T-helper 2 cell (primary cell): ENCODE measurements at places on chromosomes 2 and 18.

DNA sequence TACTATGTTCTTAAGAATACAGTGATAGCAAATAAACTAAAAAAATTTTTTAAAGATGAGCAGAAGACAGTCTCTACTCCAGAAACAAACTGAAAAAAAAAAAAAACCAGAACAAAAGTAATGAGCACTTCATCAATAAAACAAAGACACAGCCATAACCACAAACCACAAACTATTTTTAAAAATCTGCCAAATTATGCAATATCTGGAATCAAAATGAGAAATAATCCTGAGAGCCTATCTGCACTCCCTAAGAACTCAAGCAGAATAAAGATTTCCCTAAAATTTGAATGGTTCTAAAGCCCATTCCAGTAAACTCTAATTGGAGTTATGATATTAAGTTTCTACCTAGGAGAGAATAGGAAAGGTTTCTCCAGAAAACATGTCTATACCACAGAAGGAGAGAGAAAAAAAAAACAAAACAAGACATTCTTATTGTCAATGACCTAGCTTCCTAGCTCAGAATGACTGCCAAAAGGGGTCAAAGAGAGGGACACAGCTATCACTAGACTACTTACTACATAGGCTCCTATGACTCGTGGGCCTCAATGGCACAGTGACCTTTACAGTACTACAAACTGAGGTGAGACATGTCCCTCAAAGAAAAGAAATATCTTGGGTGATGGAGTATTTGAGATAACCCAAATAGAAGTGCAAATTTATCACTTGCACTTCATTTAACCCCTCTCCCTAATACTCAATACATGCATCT, 262.8 kb downstream of the ZEB2 start:
- DNase-seq: no peak

DNA sequence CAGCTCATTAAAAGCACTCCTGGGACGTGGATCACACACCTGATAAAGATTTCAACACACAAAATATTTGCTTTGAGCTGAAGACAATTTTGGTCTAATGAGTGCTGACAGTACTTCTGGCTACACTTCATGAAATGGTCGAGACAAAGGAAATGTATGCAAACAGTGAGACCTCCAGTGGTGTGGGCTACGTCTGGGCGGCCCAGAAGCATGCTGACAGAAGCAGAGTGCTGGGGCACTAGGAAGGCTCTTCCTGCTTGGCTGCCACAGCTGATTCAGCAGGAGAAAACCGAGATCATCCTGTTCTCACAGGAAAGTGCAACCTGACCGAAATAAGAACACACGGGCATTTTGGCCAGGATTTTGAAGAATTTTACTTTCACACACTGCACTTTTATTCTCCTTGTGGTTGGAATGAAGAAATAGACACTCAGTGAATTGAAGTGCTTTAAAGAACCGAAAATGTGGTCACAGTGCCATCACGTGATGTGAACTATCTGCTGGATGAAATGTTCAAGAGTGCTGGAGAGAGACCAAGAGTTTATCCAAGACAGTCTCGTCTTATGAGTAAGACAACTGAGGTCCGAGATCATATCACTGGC, 149.5 kb downstream of the CCBE1 start:
- DNase-seq: no peak

DNA sequence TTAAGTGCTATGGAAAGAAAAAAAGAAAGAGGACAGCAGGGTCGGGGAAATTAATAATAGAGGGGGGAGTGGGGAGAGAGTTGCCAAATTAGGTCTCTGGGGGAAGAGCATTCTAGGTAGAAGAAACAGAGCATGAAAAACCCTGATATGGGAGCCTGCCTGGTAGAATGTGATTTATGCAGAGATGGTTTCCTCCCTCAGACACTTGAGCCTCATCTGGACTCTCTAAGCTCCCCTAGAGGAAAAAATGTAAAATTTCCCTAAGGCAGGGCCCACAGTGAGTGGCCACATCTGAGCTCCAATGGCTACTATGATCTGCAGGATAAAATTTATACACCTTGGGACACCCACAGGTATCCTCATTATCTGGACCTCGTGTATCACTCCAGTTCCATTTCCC, 20.6 kb upstream of the EPAS1 start:
- no peak for DNase-seq

DNA sequence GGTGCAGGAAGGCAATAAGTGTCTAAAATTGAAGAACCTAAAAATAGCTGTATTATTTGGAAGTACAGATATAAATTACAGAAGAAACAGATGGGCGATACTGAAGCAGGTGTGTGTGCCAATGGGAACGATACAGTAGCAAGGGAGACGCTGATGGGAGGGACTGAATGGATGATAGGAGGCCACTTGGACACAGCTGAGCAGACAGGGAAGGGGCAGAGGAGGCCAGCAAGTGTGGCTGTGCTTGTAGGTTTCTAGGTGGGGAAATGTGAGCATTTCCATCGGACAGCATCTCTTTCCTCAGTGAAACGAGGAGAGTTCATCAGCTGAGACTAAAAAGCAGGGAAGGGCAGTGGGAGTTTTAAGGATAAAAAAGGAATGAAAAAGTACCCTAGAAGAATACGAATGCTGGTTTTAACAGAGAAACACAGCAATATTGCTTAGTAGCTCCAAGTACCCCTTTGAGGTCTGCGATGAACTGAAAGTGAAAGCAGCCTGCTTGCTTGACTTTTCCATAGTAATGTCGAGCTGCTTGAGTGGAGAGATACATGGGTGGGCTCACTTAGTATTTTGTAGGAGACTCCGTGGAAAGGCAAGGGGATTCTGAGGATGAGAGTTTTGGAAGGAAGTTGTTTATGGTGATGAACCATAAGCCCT, 91.7 kb upstream of the EPC2 start:
- DNase-seq: peak; percentile 19

- DNase-seq: no peak
These were observed 720.8 kb downstream of the SLC4A3 start for GRCh38 chr2:220348206-220348605.

DNA sequence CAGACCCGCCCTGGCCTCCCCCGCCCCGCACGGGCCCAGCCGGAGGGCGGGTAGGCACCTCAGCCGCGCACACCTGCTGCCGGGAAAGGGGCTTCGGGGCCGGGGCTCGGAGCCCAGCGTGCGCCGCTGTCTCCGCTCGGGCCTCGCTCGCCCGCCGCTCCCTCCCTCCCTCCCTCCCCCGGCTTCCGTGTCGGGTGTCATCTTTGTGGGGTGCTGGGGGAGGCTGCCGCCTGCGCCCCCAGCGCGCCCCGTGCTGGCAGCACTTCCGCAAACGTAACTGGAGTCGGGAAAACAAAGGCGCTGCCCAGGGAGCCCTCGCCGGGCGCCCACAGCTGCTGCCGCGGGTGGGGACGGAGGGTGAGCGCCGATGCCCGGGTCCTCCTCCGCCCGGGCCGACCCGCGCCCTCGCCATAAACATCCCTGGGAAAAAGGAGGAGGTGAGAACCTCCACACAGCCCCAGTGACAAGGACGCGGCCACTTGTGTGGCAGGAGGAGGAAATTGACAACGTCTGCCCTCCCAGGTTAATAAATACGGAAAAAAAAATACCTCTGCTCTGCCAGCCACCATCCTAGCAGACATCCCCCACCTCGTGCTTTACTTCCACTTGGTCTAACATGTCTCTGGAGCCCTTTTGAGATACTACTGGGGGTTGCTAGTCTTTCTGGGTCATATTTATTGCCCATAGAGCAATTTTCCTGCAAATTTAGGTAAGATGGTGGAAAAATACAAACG, 550 bp downstream of the MFSD6 start:
- DNase-seq: peak; percentile 56

DNA sequence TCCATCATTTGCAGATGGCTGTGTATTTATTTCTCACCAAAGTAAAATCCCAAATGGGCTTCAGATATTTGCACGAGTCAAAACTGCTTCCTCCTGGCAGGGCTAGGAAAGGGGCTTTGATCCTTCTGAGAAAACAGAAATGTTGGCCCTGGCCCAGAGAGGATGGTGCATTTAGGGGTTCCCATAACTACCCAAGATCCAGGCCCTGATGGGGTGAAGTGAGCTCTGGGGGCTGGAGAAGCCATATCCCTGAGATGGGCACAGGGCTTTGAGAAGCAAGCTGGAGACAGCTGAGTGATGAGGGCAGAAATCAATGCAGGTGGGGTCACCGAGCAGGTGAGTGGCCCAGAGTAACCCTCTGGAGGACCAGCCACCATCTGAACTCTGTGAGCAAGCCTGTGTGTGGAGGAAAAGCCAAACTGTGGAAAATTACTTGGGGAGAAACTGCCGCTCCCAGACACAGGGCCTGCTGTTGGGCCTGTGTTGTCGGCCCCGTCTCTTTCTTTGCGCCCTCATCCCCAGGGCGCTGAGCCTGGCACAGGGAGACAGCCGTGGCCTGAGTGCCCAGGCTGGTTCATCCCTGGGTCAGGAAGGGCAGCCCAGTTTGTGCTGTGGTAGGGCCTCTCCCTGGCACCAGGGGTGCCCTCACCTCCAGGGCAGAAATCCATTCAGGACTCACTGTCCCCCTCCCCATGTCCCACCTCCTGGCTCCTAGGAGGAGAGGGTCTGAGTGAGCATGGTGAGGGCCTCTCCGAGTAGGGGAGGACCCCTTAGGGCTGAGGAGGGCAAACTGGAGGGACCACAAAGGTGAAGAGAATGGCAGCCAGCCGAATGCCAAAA, 167.8 kb upstream of the HAAO start:
- no peak for DNase-seq

- DNase-seq: no peak
These were observed 678.9 kb downstream of the ARHGAP15 start for GRCh38 chr2:143808166-143808565.

- no peak for DNase-seq
These were observed 31.0 kb downstream of the APCDD1 start for GRCh38 chr18:10485475-10485874.

- DNase-seq: no peak
These were observed 79.0 kb downstream of the TTC21B start for GRCh38 chr2:165874445-165875039.

DNA sequence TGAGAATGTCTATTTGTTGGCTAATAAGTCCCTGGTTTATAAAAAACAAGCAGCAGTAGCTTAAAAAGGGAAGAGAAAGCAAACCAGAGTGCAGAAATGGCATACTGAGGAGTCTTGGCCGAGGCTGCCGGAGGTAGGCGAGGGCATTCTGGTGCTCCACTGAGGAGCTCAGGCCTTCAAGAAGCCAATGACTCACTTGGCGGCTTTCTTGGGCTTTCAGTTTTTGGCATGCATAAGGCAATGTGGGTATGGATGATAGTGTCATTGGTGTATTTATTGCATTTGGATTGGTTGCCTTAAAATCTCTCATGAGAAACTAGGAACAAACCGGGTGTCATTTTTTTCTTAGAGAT, 119.6 kb upstream of the ARL5A start:
- no peak for DNase-seq

GRCh38 chr2:144111437-144111836, 408.5 kb downstream of the ZEB2 start:
- no peak for DNase-seq

- no peak for DNase-seq
These were observed 323.6 kb upstream of the TNP1 start for GRCh38 chr2:217183471-217183870.

- DNase-seq: no peak
These were observed 7.4 kb upstream of the NTSR2 start for GRCh38 chr2:11677136-11678055.

DNA sequence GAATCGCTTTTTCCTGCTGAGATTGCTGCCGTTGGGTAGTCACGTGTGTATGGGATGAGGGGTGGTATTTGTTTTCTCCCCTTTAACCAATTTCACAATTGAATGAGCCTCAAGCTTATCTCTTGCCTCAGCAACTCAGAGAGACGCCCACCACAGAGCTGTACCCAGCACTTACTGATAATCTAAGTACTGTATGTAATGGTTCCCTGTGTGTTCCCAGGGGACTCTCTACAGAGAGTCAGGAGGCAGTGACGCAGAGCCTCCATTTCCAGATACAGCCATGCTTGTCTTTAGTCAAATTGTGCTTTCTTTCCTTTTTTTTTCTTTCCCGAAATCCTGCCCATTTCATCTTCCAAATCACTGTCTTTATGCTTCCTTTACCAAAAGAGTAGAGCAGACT, 1102.1 kb upstream of the KLHL29 start:
- no peak for DNase-seq

- no peak for DNase-seq
These were observed 203.3 kb downstream of the NR4A2 start for GRCh38 chr2:156129227-156129626.

DNA sequence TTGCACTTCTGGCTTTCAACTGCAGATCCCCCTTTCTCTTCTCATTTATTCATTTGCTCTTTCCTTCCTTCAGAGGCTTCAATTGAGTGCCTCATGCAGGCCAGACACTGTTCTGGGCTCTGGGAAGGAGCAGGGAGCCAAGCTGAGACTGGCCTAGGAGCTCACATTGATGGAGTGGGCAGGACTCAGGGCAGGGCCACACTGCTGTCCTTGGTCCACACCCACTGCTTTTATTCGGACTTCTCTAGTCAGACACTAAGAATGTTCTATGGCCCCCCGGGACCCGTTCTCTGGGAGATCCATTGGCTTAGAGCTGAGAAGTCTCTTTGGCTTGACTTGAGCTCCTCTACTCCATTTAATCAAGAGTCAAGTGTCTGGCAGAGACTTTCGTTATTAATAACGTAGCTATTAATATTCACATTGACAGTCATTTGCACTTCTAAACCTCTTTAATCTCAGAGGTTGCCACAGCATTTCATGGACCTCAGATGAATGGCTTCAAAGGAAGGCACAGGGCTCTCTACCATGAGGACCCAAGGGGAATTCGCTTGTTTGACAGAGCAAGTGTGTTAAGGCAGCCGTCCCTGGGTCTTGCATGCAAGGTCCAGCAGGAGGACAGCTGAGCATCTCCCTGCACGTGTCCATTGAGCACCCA, 20.1 kb downstream of the SH3RF3 start:
- no peak for DNase-seq

- DNase-seq: no peak
These were observed 396.9 kb upstream of the LRATD1 start for GRCh38 chr2:14235667-14236066.

DNA sequence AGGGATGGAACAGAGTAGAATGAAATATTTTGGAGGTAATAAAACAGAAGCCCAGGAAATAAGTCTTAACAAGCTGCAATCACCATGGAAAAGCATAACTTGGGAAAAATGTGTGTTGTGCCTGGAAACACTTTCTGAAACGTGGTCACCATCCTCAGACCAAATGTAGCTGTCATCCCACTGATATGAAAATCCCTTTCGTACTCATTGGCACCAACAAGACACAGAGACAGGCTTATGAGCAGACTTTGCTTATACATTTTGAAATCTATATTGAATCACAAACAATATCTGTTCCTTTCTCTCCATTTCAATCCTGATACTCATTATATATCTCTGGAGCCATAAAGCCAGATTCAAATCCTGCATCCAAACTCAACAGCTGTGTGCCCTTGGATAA, 28.7 kb downstream of the MREG start:
- DNase-seq: no peak

- peak; percentile 62 for DNase-seq
These were observed 25.7 kb downstream of the SRBD1 start for GRCh38 chr2:45585267-45585861.
